Activated CD4-positive, alpha-beta T cell treated with anti-CD3 and anti-CD28 coated beads, Interleukin-2, amount 50 U/mL, for 48 hours (primary cell): ENCODE measurements at places on chromosomes 2 and 18.

DNA sequence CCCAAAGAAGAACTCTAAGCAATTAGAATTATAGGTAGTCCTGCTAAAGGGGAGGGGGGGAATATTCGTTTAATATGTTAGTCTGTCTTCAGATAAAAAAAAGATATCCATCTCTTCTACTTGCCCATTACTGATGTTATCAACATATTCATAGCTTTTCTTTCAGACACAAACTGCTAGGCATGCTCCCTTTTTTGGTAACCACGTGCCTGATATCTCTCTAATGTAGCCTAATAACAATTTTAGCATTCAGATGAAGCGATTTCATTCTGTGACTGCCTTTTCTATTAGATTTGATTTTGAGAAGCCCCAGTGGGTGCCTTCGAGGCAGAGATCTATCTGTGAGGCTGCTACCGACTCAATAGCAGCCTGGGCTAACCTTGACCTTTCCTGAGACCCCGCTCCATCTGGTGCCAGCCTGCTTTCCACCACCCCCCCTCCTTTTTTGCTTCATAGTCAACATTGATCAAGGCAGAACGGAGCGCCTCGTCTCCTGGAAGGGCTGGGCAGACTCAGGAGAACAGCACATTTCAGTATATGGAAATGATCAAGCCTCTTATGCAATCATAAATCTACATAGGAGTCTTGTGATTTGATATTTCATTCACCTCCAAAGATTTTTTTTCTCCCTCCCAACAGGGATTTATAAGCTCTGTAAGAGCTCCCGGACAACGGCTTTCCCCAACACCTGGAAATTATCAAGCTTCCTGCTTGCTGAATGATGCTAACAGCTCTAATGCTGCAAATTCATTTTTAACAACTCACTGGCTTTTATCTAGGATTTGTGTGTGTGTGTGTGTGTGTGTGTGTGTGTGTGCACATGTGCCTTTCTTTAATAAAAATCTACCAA lies 14.7 kb upstream of the BCL11A start:
- no peak for DNase-seq

- DNase-seq = no peak
Measured at GRCh38 chr2:172357442-172357841, 69.9 kb upstream of the ITGA6 start.

- DNase-seq = no peak
Measured at GRCh38 chr2:31047599-31047998, 90.6 kb downstream of the GALNT14 start.

GRCh38 chr2:252001-252602 lies 11.7 kb downstream of the SH3YL1 start:
- DNase-seq = no peak

GRCh38 chr2:169080250-169081069 lies 11.1 kb downstream of the DHRS9 start:
- no peak for DNase-seq

DNA sequence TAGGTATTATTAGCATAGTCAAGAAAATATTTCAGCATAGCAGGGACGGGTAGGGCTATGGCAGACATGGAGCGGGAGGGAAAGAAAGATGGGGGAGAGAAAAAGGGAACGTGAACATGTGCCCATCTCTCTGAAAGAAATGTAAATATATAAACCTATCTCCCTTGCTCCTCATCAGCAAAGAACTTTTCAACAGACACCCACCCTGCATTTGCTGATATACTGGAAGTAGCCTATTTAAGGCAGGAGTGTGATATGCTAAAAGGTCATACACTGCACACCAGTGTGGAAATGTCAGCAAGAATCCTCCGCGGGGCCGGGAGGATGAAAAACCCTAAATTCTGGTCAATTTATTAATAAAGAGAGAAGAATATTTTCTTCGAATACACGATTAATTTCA lies 1.7 kb downstream of the MBOAT2 start:
- no peak for DNase-seq

- DNase-seq = no peak
Measured at GRCh38 chr2:73037947-73038585, 33.4 kb downstream of the SFXN5 start.

DNA sequence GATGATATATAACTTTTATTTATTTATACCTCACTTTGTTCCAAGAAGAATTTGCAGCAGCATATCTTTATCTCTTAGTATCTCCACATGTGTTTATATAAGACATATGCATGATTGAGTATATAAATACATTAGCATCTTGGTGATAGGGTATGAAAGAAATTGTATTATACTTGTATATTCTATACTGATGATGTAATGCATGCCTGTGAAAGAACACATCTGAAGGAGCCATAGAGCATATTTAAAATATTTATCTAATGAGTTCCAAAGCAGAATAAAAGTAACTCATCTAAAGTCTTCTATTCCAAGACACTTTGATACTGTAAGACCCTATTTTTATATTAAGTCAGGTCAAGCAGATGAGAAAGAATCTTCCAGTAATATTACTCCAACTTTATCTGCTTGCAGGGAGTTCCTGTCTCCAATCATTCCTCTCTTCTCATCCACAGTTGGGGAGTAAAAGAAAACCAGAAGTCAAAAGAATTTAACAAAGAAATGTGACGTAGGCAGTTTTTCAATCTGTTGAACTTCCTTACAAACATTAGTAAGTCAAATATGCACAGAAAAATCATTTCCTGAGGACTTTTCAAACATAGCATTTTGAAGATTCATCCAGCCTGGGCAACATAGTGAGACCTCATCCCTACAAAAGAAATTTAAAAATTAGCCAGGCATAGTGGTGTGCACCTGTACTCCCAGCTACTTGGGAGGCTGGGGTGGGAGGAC lies 76.7 kb downstream of the DTNB start:
- DNase-seq = no peak

DNA sequence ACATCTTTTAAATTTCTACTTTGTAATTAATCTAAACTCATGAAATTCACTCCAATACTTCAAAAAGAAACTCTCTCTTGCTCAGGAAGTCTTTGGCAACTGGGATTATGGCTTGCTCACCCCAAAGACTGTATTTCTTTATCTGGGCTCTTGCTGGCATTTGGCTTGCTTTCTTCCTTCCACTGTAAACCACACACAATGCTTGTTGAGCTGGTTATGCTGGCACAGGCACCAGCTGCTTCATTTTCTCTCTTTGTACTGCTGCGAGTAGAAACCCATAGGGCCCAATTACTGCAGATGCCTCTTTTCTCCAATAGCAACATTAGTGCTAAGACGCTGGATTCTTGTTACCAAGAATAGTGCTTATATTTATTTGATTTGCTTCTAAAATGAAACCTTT lies 51.4 kb downstream of the SLC38A11 start:
- no peak for DNase-seq
